IPS-NIHi11 (cell line): ENCODE measurements at places on chromosomes 16 and 17.
A peak's percentile ranks its signal among the peaks of the same experiment; 100 is the strongest.

DNA sequence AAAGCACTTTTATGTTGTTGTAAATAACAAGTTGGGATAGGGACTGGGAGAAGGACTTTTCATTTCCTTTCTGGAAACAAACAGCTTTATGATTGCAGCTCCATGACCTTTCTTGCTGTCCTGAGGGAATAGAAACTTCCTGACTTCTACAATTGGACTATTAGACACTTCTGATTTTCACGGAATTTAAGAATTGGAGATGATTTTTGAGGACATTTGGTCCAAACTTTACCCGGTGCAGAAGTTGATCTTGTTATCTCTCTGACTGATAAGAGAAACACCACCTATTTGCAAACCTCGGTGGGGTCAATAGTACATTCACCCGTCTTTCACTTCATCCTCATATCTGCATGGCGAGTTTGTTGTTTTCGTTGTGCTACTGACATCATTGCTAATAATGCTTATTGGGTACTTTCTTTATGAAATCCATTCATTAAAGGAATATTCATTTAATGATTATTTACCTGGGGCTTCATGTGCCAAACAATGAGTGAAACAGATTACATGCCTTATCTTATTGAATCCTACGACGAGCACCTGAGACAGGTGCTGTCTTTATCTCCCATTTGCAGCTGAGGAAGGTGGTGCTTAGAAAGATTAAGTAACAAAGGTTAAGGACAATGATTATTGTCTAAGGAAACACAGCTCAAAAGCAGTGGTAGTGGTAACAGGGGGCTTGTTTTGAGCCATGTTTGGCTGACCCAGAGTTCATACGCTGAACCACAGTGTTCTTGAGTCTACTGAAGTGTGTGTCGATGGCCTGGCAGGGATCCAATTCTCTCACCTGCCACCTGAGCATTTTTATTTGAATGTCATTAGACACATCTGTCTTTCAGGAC lies 176.9 kb upstream of the FAM20A start:
- DNase-seq, result no peak

DNA sequence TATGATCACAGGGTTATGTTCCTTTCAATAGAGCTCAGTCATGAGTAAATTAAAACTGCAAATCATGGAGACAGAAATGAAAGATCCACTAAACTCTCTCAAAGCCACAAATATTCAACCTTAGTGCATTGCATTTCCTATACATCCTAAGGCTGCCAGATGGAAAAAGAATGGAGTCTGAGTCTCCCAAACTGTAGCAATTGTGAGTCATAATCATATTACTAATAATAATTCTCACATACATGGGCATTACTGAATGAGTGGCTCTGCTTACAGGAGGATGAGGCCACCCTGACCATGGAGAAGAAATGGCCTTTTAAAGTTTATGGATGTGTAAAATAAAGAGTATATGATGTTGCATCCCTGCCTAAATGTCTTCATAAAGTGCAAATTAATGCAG lies 3.2 kb downstream of the CA10 start:
- no peak for DNase-seq

DNA sequence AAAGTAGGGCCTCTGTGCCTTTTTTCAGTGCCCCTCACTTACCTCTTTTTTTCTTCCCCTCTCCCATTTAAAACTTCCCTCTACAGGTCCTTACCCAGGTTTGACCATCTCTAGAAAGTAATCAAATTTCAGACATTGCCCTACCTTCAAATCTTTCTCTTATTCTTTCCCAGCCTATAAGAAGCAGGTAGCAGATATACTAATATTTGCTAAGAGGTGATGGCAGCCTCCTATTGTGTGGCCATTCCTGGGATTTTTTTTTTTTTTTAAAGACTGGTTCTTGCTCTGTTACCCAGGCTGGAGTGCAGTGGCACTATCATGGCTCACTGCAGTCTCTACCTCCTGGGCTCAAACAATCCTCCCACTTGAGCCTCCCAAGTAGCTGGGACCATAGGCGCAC lies 111.1 kb upstream of the HAS3 start:
- DNase-seq, result no peak

- DNase-seq, result peak; percentile 80
Observed at GRCh38 chr16:68355447-68356248, 44.8 kb downstream of the PRMT7 start.

DNA sequence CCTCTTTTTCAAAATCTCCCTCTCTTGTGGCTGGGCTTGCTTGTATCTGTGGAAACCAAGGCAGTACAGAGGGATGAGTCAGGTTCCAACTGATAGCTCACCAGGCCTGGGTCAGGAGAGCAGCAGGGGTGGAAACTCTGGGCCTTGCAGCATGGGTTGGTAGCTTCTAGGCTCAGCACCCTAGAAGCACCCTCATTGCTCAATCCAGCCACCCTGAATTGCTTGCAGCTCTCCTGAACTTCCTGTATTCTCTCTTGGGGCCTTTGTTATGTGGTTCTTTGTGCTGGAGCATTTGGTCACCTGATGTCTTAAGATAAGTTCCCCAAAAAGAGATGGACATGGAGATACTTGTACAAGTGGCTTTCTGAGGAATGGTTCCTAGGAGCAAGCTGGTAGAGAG lies 169.4 kb downstream of the IRX5 start:
- no peak for DNase-seq

- DNase-seq, result peak; percentile 96
Observed at GRCh38 chr17:15944759-15945526, at the start of gene ADORA2B. Gene ADORA2B (plus strand): TSS chr17:15945130. CDS start chr17:15945249, 119 bp downstream.

DNA sequence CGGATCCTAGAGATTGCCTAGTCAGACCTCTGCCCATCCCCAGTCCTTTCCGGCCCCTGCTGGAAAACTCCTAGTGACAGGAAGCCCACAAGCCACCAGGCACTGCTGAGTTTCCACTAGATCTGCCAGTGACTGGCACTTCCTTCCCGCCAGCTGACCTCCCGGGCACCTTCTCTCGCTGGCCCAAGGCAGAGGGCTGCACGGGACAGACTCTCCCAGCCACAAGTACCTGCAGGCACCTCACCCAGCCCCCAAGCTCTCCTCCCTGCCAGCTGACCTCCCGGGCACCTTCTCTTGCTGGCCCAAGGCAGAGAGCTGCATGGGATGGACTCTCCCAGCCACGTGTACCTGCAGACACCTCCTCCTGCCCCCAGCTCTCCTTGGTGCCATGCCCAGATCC lies 66.3 kb upstream of the DOC2B start:
- DNase-seq, result no peak
